Stimulated activated CD4-positive, alpha-beta T cell treated with anti-CD3 and anti-CD28 coated beads, Interleukin-4, amount 100 ng/mL, for 24 hours (primary cell): ENCODE measurements at places on chromosomes 12 and 14.

DNA sequence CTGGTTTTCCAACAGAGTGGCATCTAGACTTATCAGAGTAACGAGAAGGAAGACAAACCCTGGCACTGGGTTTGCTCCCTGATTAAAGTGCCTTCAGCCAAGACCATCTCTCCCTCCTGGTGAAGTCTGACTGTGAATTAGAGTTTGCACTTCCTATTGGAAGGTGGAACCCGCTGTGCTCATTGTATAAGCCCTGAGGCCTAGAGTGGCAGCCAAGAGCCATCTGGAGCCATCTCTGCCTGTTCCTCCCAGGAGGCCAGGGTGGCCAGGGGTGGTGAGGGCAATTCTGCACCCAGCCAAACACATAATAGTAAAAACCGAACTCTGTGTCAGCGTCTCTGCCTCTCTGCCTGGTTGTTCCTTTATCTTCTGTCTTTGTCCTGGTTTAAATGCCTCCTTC is 25.0 kb downstream of the MFAP5 start:
- DNase-seq: no peak

DNA sequence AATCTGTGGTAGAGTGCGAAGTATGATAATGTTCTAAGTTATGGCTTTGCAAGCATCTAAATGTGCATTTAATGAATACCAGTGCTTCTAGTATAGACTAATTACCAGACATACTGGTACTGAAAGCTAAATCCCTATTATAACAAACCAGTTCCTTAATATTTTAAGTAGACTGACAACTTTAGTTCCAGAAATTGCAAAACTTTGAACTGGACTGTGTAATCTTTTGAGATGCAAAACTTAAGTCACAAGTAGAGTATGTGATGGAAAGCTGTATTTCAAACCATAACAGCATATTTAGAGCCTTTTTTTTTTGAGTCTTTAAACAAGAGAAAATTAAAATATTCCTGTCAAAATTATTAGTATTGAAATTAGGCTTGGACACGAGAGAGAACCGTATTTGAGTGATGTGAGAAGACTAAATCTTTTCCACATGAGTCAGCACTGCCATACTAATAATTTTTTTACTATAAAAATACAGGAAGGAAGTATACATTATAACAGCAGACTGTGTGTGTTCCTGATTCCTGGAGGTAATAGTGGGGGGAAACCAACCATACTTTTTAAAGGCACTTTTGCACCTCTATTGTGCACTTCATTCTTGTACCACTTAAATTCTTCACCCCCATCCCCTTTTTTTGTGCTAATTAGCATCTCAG is 45.5 kb downstream of the PPM1A start:
- no peak for DNase-seq

DNA sequence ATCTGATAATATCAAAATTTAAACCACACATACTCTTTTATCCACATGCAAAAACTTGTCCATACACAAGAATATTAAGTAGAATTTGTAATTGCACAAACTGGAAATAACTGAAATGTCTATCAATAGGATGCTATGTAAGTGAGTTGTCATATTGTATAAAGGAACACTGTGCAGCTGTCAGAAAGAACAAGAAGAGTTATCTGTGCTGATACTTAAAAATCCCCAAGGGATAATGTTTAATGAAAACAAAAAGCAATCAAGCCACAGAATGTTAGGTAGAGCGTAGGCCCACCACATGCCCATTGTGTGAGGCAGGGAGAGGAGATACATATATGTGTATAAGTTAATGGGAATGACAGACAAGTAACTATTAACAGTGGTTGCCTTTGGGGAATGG is 25.9 kb upstream of the HIGD1C start:
- no peak for DNase-seq

DNA sequence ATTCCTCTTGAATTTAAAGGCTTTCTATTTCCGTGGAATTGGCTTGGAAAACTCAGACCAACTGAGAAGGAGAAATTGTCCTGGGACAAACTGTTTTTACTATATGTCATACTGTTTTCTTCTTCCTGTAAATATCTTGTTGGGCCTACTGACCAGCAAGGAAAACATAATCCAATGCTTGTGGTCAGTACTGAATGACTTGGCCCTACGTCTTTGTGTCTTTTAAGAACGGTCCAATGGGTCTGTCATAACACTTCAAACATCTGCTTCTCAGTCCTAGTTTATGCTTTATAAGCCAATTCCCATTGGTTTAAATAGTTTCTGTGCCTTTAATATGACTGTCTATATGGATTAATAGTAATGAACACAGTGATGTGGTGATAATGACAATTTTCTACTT is 248.5 kb upstream of the DDHD1 start:
- DNase-seq: no peak
